Type B pancreatic cell (in vitro differentiated cells): ENCODE measurements at places on chromosomes 1 and 21. TPM values are rescaled to one million over a fixed set of nuclear protein-coding genes. Genes with fewer than 3 reads are reported as not detected.

The PAPPA2 gene
- 0.87 and 2.5 TPM in 2 replicates for total RNA-seq

The COL8A2 gene
- 0.14 and 2.5 TPM in 2 replicates for total RNA-seq

GRCh38 chr1:20153000-20153418 lies 13.9 kb downstream of the PLA2G2F start:
- DNase-seq, result no peak

DNA sequence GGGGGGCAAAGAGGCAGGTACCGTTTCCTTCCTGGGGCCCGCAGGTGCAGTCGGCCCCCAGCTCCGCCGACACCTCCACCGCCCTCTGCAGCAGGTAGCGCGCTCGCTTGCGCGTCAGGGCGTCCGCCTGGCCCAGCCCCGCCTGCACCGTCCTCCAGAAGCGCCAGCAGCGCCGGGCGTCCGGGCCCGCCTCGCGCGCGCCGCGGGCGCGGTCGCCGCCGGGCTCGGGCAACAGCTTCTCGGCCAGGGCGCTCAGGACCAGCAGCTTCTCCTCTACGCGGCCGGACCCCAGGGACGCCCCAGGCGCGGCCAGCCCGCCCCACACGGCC lies 863 bp downstream of the TARBP1 start:
- peak; percentile 77 for DNase-seq

DNA sequence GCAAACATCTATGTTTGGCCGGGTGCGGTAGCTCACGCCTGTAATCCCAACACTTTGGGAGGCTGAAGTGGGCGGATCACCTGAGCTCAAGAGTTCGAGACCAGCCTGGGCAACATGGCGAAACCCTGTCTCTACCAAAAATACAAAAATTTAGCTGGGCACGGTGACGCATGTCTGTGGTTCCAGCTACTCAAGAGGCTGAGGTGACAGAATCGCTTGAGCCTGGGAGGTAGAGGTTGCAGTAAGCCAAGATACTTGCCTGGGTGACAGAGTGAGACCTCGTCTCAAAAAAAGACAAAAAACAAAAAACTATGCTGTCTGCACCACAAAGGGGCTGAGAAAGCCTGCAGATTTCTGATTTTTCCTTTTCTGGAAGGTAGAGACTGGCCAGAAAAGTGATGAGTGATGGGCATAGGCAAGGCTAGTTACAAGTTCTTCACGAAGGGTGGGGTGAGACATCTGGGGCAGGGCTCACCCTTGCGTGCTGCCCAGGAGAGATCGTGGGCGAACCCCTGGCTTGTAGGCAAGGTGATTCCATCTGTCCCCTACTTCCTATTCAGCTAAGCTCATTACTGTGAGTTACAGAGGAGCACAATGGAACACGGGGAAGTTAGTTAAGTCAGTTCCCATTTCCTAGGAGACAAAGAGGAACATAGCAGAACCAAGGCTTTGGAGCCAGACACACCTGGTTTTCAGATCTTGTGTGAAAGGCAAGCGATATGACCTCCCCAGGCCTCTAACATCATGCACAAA lies 3.2 kb downstream of the SLC2A1 start:
- DNase-seq, result no peak

DNA sequence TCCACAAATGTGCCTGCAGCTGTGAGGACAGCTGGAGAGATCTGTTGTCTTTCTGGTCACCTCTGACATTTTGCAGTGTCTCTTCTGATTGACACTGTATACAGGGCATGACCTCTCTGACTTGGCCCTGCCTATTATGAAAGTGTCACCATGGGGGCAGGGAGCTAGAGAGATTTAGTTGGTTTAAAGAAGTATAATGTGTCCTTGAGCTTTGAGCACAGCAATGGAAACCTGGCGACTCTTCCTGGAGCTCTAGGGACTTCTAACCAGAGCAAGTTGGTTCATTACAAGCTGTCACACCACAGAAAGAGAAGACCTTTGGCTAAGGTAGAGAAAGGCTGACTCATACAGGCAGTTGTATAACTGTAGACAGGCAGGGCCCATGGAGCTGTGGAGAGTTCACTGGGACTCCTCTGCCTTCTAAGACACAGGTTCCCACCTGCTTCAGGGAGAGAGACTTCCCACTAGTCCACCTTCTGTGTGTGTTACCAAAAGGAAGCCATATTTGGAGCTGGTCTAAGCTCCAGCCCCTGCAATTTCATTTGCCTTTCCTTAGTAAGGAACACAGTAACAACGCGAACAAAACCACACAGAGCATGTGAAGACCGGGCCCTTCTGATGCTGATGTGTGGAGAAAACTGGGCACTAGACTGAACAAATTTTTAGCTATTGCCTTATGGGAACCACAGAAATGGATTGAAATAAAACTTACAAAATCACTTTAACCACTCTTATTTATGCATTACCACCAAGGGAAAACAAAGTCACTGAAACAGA lies 90.5 kb upstream of the ADAR start:
- DNase-seq, result no peak

DNA sequence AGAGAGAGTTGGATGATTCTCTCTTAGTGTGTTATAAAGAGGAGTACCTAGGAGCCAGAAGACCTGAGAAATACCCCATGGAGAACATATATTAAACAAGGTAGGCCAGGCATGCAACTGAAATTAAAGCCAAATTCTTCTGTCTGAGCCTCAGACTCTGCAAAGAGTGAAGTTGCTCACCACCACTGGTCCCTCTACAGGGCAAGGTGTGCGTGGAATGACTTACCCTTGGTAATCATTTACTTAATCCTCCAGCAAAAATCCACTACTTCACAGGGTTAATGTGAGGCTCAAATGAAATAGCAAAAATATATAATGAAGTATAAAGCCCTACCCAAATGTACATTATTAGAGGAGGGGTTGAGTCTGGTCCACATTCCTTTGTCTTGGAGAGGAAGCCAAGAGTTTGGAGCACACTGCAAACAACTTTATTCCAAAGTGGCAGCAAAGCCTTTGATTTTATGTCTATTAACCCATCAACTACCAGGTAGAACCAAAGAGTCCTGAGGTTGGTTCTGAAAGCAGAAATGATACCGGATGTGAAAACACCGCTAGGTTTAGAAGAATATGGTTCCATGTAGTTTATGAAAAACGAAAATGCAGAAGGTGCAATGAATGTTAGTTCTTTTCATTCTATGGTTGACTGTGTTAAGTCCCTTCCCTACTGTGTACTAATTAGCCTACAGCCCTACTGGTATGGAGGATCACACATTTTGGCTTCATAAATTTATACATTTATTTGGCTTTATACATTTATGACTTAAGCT lies 8.5 kb downstream of the SSR2 start:
- no peak for DNase-seq

DNA sequence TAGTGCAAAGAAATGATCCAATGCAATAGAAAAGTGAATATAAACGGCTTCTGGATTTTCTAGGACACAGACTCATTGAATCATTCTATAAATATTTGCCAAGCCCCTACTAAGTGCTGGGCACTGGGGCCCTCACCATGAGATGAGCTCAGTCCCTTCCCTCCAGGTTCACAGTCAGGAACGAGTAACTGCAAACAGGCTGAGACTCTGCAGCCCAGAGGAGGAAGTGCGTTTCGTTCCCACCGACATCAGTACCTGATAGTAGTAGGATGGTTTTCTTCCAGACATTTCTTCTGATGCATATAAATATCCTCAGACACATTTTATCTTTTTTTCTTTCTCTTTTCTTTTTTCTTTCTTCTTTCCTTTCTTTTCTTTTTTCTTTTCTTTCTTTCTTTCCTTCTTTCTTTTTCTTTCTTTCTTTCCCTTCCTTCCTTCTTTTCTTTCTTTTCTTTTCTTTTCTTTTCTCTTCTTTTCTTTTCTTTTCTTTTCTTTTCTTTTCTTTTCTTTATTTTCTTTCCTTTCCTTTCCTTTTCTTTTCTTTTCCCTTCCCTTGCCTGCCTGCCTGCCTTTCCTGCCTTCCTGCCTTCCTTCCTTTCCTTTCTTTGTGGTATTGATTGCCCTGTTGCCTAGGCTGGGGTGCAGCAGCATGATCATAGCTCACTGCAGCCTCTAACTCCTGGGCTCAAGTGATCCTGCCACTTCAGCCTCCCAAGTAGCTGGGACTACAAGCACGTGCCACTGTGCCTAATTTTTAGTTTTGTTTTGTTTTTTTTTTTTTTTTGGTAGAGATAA lies 135.4 kb downstream of the DISC1 start:
- DNase-seq, result no peak

- no peak for DNase-seq
Measured at GRCh38 chr21:15282665-15283064, 217.9 kb upstream of the NRIP1 start.

DNA sequence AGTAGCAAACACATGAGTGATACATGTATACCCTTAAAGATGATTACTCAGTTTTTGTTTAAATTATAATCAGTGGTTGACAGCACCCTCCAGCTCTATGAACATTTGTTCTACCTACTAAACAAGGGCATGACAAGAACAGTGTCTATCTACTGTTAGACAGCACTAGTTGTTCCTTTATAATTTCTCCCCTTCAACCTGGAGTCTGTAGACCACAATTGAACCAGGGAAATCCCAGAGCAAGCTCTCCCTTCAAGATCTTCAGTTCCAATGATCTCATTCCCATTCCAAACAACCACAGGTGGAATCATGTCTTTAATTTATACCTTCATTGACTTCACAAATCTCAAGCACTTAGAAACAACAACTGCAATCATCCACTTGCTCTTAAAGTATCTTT lies 216.1 kb downstream of the HHIPL2 start:
- DNase-seq, result no peak

DNA sequence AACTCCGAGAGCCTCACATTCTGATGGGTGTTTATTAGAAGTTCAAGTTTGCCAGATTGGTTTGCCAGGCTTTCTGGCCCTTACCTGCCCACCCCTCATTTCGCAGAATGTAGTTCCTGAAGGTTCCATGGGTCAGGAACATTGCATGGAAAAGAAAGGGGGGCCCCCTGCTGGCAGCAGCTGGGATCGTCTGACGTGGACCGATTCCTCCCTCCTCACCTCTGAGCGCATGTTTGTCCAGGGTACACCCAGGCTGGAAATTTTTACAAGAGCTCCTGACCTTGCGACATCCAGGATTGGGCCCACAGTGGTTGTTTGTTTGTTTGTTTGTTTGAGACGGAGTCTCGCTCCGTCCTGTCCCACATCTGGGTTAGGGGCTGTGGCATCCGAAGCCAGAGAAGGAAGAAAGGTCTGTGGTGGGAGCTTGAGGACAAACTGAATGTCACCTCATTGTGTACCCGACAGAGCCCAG lies 126.0 kb upstream of the TMEM51 start:
- peak; percentile 78 for DNase-seq

DNA sequence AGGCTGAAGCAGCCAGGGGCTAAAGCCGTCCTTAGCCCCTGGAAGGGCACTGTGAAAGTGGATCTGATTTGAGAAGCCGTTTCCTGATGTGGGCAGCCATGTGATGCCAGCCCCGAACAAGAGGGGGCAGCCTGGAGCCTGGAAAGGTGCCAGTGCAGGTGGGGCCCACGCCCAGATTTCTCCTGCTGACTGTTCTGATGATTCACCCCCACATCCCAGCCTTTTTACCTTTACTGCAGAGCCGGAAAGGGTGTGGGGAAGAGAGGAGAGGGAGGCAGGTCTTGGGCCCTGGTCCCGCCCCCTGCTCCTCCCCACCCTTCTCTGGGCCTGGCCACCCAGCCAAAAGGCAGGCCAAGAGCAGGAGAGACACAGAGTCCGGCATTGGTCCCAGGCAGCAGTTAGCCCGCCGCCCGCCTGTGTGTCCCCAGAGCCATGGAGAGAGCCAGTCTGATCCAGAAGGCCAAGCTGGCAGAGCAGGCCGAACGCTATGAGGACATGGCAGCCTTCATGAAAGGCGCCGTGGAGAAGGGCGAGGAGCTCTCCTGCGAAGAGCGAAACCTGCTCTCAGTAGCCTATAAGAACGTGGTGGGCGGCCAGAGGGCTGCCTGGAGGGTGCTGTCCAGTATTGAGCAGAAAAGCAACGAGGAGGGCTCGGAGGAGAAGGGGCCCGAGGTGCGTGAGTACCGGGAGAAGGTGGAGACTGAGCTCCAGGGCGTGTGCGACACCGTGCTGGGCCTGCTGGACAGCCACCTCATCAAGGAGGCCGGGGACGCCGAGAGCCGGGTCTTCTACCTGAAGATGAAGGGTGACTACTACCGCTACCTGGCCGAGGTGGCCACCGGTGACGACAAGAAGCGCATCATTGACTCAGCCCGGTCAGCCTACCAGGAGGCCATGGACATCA lies at the start of gene SFN:
Gene SFN, plus strand, starts transcription at position 369 of the 904 bp plus-strand sequence. Its CDS starts 64 bp downstream, at position 433.
- peak; percentile 74 for DNase-seq
